ENCODE measurements at places on chromosomes 6 and 20.

- no peak for DNase-seq
Measured at GRCh38 chr20:20894753-20895152, 182.3 kb upstream of the RALGAPA2 start.

- no peak for DNase-seq
Measured at GRCh38 chr6:159919800-159920199, 29.0 kb downstream of the MAS1 start.

GRCh38 chr6:56860475-56860874 lies 94.4 kb upstream of the BEND6 start:
- DNase-seq, result no peak

- no peak for DNase-seq
Measured at GRCh38 chr6:135531954-135532490, 34.5 kb upstream of the AHI1 start.

DNA sequence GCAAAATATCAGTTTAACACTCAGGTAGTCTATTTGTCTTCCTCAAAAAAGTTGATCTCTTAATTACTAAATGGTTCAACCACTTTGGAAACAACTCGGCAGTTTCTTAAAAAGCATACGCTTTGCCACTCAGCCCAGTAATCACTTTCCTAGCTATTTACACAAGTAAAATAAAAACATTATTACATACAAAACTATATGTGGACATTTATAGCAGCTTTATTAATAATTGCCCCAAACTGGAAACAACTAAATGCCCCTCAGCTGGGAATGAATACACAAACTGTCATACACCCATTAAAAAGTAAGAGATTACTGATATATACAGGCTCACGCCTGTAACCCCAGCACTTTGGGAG lies 7.4 kb downstream of the EEF1A1 start:
- no peak for DNase-seq

DNA sequence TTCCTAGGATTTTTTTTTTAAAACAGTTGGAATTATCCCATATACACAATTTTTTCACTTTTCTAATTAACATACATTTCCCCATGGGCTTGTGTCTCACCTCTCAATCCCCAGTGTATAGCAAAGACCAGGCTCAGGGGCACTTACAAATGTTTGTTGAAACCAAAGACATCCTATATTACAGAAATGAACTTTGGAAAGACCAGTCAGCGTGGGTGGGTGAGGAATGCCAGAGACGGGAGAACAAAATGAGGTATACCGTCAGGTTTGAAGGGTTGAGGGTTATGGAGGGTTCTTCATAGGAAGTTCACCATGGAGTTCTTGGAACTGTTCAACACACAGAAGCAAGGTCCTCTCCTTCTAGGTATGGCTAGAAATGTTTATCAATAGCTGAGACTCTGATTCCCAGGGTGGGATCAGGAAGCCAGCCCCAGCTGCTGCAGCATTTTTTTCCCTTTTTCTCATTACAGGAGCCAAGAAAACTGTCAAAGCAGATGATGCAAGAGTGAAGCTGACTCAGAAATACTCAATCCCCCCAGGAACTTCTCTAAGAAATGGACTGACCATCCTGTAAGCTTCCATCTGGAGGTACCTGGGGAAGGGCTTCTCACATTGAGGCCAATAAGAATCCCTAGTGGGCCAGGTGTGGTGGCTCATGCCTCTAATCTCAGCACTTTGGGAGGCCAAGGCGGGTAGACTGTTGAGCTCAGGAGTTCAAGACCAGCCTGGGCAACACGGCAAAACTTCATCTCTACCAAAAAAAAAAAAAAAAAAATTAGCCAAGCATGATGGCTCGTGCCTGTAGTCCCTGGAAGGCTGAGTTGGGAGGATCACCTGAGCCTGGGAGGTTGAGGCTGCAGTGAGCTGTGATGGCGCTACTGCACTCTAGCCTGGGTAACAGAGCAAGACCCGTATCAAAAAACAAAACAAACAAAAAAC lies 15.9 kb upstream of the TBC1D20 start:
- no peak for DNase-seq

DNA sequence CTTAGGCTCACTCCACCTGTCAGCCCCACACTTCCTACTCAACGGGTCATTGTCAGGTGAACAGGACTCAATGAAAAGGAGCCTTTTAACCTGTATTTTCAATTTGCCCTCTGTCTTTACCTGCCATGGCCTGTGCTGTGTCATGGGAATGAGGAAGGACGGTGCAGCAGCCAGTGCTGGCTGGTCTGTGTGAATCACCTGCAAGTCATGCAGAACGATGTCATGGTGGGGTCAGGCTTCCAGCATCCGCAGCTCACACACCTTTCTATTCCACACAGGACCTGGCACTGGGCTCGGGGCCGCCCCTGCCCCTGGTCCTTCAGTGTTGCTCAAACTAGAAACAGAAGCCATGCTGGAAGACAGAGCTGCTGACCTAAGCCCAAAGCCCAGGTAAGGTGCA lies 188.7 kb upstream of the GMDS start:
- DNase-seq, result no peak

DNA sequence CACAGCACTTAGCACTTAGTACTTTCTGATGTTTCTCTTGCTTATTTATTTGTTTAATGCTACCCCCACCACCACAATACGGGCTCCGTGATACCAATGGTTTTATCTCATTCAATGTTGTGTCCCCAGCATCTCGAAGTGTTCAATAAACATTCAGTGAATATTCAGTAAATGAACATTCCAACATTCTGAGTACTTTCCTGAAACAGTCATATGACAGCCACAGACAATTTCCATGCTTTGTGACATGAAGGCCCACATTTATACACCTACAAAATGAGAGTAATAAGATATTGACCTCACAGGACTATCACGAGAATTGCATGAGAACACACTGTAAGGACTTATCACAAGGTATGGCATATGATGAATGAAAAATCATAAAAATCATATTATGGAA lies 10.8 kb downstream of the MOXD1 start:
- no peak for DNase-seq

GRCh38 chr6:105326833-105327770 lies 75.8 kb downstream of the PREP start:
- no peak for DNase-seq

DNA sequence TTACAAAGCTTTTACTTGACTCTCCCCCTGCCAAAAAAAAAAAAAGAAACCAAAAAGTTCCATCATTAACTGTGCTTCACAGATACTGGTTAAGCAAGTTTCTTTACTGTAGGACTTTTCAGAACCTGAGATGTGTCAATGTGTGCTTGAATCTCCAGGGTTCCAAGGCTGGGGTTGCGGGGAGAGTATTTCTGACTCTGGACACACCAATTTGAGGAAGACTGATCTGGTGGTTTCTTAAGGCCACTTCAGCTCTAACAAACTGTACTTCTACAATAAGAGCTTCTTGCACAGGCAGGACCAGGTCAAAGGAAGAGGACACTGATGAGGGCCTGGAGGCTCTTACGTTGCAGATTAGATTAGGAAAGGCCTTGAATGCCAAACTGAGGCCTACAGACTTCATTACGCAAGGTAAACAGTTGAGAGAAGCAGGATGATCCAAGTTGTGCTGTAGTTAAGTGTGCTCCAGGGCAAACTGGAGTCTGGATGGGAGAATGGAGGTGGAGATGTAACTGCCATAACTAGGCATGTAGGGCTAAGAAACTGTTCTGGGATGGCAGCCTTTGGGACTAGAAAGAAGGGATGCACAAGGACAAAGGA lies 24.4 kb downstream of the COMMD7 start:
- DNase-seq, result no peak

DNA sequence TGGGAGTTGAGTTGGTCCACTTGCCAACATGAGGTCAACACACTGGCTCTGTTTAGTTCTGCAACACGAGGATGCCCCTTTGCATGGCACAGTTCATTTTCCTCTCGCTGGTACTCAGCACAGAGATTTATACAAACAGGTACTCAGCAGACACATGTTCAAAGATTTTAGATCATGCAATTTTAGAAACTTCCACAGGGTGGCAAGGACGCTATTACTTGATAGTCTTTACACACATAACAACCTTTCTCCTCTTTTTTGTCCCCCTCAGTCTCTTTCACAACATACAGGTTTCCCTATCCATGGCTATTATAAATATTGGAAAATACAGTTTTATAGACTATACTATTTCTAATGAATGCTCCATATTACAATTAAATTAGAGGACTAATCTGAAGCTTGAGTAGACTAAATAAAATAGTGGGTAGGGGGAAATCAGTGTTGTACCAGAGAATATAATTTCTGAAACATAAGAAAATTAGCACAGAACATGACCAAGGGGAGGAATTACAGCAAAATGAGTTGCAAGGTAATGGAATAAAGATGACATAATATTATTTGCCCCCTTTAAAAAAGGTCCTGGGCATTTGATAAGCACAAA lies 331.8 kb upstream of the BTBD3 start:
- no peak for DNase-seq

GRCh38 chr6:15147827-15148226 lies 98.0 kb upstream of the JARID2 start:
- DNase-seq, result no peak

DNA sequence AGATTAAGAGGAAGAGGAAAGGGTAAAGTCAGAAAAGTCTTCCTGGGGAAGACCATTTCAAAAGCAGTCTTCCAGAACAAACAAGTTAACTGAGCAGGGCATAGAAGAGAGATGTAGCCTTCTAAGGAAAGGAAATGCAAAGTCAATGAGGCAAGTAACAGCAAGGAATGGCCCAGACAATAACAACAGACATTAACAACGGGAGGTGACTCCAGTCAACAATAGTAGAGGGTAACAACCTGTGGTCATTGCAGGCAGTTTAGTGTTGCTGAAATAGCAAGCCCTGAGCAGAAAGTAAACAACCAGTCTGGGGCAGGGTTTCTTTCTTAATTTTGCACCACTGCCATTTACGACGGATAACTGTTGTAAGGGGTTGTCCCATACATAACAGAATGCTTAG lies 2.1 kb downstream of the MDN1 start:
- DNase-seq, result no peak

GRCh38 chr6:26554697-26555504 lies 16.7 kb downstream of the HMGN4 start:
- DNase-seq, result no peak

DNA sequence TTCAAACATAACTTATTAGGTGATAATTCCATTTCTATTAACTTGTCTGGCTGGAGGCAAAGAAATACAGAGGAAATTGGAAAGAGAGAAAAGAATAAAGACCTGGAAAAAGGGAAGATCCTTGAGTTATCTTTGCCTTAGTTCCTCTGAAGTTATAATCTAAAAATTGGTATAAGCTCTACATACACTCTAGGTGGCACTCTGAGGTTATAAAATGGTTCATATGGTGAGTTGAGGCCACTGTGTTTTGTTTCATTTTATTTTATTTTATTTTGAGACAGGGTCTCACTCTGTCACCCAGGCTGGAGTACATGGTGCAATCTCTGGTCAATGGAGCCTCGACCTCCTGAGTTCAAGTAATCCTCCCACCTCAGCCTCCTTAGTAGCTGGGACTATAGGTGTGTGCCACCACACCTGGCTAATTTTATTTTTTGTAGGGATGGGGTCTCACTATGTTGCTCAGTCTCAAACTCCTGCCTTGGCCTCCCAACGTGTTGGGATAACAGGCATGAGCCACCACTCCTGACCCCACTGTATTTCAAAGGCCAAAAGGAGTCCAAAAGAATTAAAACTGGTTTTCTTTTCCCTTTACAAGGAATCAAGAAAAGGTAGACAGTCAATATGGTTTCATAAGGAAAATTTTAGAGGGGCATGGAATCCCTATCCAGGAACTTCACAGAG lies 19.4 kb downstream of the GPX6 start:
- DNase-seq, result no peak

DNA sequence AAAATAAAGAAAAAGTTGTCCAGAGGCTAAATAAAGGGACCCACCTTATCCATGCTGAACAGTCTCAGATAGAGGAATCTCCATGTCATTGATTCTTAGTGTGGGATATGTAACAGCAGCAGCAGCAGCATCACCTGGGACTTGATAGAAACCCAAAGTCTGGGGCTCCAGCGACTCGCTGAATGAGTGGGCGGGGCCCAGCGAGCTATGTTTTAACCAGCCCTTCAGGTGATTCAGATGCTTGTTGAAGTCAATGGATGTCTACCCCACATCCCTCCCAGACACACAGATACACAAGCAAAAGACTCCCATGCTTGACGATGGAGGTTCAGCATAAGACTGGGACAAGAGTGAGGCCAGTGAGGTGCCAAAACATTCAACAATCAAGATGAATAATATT lies 298.6 kb downstream of the UBE3D start:
- no peak for DNase-seq

- DNase-seq, result no peak
Measured at GRCh38 chr6:137148306-137149034, 25.0 kb downstream of the IL22RA2 start.

DNA sequence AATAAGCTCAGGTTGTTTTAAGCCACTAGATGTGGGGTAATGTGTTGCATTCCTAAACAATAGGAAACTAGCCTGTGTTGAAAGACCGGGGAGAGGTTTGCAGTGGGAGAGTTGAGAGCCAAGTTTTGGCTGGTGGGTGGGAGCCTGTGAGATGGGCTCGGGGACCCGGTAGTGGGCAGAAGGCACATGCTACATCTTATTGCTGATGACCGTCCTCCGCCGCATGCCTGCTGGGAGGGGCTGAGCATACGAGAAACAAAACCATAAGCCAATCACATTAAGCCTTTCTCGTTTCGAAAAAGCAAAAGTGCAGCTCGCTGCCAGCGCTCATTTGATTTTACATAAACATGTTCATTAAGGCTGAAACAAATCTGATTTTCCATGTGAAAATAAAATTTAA lies 57.4 kb upstream of the MPC1 start:
- DNase-seq, result no peak

DNA sequence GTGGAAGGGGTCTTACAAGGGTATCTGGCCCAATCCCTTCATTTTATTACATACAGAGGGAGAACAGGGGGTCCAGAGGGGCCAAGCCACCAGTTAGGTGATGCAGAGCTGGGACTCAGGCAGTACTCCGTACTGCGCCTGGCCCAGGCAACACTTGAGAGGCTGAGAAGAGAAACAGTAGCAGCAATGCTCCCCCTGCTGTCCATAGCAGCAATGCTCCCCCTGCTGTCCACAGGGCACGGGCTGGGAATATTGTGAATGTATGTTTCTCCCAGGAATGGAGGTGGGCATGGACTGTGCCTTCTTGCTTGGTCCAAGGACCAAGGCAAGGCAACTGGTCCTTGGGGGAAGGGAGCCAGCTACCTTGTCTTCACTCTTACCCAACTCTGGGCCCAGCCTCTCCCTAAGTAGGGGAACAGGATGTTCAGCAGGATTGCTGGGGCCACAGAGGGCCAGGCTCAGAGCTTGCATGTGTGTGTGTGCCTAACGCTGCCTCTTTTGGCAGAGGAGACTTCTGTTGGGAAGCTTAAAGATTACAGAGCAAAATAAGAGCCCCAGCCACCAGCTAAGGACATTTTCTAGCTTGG lies 14.8 kb upstream of the FAM83C start:
- DNase-seq, result no peak

GRCh38 chr6:3322366-3322890 lies 63.7 kb downstream of the PSMG4 start:
- DNase-seq, result no peak

GRCh38 chr6:24501914-24502313 lies 7.1 kb downstream of the ALDH5A1 start:
- no peak for DNase-seq
